ENCODE measurements at places on chromosomes 11 and 22. TPM values are rescaled to one million over a fixed set of nuclear protein-coding genes. Genes with fewer than 3 reads are reported as not detected.

DNA sequence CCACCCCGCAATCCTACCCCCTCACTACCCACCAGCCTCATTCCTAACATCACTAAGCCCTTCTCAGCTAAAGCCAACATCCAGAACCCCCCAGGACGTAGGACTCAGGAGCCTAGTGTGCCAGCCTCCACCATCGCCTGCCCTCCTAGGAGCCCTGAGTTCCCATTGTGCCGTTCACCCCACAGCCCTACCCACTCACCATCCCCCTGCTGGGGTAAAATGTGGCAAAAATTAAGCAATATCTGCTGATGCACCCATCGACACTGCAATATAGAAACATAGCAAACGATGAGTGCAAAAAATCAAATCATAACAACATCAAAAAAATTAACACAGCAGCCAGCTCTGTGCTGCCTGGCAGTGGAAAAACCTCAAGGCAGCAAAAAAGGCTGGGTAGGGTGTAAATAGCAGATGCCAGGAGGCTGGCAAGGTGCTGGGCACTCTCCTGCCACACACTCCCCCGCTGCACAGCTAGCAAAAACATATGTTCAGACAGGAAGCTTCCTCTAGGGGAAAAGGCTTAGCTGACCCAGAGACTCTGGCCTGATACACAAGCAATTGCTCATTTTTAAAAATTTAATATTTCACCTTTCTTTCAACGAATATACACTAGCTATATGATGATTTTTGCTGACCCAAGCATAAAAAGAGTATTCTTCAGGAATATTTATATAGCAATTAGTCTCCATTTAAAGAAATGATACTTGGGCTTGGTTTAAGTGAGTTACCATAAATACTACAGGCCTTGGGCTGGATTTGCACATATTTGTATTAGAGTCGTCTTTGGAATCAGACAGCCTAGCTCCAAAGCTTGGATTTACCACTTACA is 33.8 kb downstream of the PRDM10 start:
- no peak for DNase-seq
- H3K4me3 ChIP-seq: no peak overlapping the region
- H3K36me3 ChIP-seq: no peaks in the 10 kb centered on the region
- no peaks in the 10 kb centered on the region for H3K27me3 ChIP-seq

- H3K36me3 ChIP-seq: no peaks in the 10 kb centered on the region
- peaks cover 58% of the 10 kb centered on the region for H3K4me1 ChIP-seq
- H3K4me3 ChIP-seq: peak overlapping the region; percentile 1
- H3K27ac ChIP-seq: peak overlapping the region; percentile 75
- H3K27me3 ChIP-seq: no peaks in the 10 kb centered on the region
These were observed 12.2 kb downstream of the DGCR2 start for GRCh38 chr22:19110064-19110458.

GRCh38 chr22:38694940-38695339 is 5.8 kb downstream of the JOSD1 start:
- no peak for DNase-seq
- peaks cover 54% of the 10 kb centered on the region for H3K4me1 ChIP-seq
- peaks cover 13% of the 10 kb centered on the region for H3K36me3 ChIP-seq
- no peaks in the 10 kb centered on the region for H3K27me3 ChIP-seq

DNA sequence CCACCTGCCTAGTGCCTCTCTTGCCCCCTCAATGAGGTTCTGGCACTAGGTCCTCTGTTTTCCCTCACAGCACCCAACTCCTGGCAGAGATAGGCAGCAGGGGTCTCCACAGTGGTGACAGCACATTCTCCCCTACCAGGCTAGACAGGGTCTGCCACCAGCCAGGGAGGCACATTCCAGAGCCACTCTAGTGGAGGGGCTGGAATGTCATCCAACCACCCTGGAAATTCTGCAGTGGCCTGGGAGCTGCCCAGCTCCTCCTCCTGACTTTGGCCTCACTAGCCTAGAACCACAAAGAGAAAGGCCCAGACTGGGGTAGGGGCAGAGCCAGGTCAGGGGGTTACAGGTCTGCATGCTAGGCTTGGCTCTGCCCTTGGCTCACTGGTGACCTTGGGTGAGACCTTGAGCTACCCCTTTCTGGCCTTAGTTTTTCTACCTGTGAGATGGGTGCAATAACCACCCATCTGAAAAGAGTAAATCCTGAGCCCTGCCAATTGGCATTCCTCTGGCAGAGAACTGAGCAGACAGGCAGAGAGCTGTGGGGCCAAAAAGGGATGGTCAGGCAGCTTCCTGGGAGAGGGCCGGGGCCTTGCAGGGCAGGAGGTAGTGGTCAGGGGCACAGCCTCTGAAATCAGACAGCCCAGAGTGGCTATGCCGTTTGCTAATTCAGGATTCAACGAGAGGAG is 7.1 kb downstream of the P2RY2 start:
- H3K4me3 ChIP-seq: no peak overlapping the region
- no peaks in the 10 kb centered on the region for H3K36me3 ChIP-seq
- H3K27me3 ChIP-seq: no peaks in the 10 kb centered on the region
- H3K27ac ChIP-seq: peak overlapping the region; percentile 6
- peak; percentile 63 for DNase-seq

DNA sequence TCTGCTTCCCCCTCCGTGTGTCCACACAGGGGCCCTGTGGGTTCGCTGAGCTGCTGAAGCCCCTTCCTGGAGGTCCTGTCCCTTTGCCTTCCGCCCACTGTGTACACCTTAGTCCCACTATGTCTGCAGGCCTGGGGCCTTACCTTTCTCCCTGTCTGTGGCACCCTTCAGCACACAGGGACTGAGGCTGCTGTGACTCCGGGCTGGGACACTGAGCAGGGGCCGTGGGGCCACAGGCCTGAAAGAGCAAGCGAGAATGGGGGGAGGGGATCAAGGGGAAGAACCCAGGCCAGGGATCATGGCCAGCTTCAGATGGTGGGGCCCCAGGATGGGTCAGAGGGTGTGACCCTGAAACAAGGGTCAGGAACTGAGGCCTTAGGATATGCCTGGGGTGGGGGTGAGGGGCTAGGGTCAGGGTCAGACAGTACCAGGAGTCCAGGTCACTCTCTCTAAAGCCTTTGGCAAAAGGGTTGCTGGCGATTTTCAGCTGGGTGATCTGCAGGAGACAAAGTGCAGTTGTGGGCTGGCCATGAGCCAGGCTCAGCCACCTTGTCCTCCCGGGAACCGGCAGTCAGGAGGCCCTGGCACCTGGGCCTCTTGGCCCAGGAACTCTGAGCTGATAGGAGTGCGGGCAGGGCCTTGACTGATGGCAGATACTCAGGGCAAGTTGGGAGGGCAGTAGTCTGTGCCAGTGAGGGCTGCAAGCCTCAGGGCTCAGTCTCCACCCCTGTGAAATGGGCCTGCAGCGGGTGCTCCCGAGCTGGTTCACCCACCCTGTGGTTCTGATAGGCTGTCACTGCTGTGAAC is 2.6 kb upstream of the NUDT8 start:
- H3K36me3 ChIP-seq: no peaks in the 10 kb centered on the region
- H3K4me1 ChIP-seq: peaks cover 6% of the 10 kb centered on the region
- H3K27me3 ChIP-seq: no peaks in the 10 kb centered on the region
- no peak overlapping the region for H3K27ac ChIP-seq

- H3K36me3 ChIP-seq: no peaks in the 10 kb centered on the region
- DNase-seq: no peak
- H3K27me3 ChIP-seq: no peaks in the 10 kb centered on the region
- no peaks in the 10 kb centered on the region for H3K4me1 ChIP-seq
- no peak overlapping the region for H3K27ac ChIP-seq
- H3K4me3 ChIP-seq: no peak overlapping the region
These were observed 244.4 kb upstream of the SYN3 start for GRCh38 chr22:33302549-33302948.

GRCh38 chr11:31690516-31690915 is 120.6 kb downstream of the PAX6 start:
- H3K27ac ChIP-seq: no peak overlapping the region
- no peak overlapping the region for H3K4me3 ChIP-seq
- H3K4me1 ChIP-seq: no peaks in the 10 kb centered on the region
- H3K36me3 ChIP-seq: no peaks in the 10 kb centered on the region

DNA sequence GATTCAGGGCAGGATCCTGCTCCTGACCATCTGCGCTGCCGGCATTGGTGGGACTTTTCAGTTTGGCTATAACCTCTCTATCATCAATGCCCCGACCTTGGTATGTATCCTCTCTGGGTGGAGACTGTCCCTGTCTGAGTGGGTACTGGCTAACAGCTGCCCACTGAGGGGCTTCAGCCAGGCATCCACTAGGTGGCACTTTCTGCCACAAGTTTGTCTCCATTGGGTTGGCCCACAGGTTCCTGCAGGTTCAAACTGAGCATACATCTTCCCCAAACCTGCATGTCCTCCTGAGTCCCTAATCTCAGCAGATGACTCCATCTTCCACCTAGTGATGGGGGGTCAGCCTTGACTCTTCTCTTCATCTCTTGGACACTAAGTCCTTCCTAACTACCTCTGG is 4.4 kb downstream of the SLC2A11 start:
- H3K4me1 ChIP-seq: peaks cover 6% of the 10 kb centered on the region
- no peaks in the 10 kb centered on the region for H3K27me3 ChIP-seq
- H3K4me3 ChIP-seq: no peak overlapping the region
- H3K36me3 ChIP-seq: no peaks in the 10 kb centered on the region
- no peak overlapping the region for H3K27ac ChIP-seq

DNA sequence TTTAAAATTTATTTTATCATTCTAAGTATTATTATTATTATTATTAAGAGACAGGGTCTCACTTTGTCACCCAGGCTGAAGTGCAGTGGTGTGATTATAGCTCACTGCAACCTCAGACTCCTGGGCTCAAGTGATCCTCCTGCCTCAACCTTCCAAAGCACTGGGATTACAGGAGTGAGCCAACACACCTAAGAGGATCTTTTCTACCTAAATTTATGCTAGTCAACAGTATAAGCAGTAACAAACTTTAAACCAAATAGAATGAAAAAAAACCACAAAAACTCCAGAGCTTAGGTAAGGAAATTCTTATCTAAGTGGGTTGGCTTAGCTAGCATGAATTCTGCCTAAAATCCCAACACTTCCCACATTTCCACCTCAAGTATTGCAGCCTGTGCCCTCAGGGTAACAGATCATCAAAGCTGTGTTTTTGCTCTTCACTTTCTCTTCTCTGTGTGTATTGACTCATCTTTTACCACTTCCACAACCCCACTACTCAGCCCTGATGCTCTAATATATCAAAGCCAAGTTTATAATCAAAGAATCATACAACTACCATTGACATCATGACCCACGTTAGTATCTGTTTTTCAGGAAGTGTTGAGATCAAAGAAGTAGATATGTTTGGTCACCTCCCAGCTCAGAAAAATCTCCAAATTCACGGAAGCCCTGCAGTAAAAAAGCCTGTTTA is 93.7 kb upstream of the SPON1 start:
- H3K4me1 ChIP-seq: no peaks in the 10 kb centered on the region
- no peak overlapping the region for H3K4me3 ChIP-seq
- no peaks in the 10 kb centered on the region for H3K27me3 ChIP-seq
- no peak for DNase-seq

KCTD14 gene
- total RNA-seq: 13.6 TPM

HOATZ gene
- total RNA-seq: not detected

HBE1 gene
- not detected for total RNA-seq

TMEM191B gene
- 2.1 TPM for total RNA-seq

MS4A12 gene
- total RNA-seq: not detected

BIRC3 gene
- 23.0 TPM for total RNA-seq

All from upper lobe of right lung (tissue), 1 donor.